NCI-H1092 (cell line): ENCODE measurements at places on chromosomes 6 and 20.
A peak's percentile ranks its signal among the peaks of the same experiment; 100 is the strongest.

- DNase-seq: no peak
Observed at GRCh38 chr6:52544602-52545405, 32.1 kb downstream of the TRAM2 start.

DNA sequence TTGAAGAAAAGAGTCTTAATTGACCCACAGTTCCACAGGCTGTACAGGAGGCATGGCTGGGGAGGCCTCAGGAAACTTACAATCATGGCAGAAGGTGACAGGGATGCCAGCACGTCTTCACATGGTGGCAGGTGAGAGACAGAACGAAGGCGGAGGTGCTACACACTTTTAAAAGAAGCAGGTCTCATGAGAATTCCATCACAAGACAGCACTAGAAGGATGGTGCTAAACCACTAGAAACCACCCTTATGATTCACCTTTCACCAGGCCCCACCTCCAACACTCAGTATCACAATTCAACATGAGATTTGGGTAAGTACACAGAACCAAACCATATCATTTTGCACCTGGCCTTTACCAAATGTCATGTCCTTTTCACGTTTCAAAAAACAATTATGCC lies 20.9 kb downstream of the TAGAP start:
- DNase-seq: no peak

- DNase-seq: no peak
Observed at GRCh38 chr20:56217829-56218228, 30.7 kb upstream of the MC3R start.

- no peak for DNase-seq
Observed at GRCh38 chr6:122116835-122117627, 282.4 kb upstream of the HSF2 start.

DNA sequence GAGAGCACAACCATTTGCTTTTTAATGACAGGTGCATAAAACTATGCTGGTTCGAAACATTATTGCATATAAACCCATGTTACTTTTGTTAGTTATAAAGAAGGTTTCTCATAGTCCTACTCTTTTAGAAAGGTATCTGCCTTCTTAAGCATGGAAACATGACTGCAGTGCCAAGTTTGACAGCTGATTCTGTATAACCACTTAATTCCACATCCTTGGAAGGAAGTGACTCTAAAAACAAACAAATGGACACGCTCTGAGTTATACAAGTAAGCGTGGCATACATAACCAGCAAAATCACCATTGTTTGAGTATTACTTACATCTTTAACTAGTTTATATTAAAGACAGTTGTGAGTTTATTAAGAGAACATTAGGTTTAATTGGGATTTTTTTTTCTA lies 125.0 kb upstream of the HDGFL1 start:
- DNase-seq: no peak

DNA sequence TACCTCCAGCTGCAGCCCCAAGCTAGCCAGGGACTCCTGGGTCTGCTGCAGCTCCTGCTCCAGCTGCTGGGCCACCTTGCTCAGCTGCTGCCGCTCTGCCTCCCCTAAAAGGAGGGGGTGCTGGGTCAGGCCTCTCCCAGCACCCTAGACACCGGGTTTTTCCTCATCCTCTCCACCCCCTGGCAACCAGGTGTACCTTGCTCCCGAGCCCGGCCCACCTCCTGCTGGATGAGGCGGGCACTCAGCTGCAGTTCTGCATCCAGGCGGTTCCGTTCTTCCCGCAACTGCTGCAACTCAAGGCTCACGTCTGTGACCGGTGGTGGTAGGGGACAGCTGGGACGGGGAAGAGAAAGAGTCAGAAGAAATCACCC lies 6.1 kb upstream of the PSORS1C2 start:
- no peak for DNase-seq

DNA sequence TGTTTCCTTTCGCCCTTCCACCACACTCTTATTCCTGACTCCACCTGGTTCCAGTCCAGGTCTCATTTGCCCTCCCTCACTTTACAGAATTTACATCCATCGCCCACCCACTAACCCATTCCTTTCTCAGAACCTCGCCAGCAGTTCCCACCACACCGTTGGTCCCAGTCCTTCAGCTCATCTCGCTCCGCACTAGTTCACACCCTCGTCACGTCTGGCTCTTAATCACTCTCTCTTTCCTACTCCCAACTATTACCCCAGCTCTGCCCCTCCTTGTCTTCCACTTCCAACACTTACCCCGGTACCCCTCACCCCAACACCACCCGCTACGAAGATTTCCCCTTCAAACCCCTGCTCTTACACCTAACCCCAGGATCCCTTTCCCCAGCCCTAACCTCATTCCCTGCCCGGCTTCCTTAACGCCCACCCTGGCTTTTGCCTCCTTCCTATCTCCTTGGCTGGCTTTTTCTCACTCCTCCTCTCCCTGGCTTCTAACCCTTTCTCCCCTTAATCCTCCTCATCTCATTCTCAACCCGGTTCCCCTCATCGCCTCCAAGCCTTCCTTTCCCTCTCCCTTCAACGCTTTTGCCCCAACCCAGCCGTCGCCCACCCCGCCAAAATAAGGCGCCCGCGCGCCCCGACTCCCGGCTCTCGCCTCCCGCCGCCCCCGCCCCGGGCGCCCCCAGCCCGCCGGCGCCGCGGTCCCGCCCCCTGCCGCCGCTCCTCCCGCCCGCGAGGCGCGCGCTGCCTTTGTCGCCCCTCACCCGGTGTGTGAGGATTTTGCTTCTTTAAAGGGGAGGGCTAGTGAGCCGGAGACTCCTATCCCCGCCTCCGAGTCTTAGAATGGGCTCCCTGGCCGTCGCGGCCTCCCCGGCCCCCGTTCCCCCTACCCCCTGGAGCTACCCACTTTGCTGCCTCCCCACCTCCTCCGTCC lies 542 bp downstream of the USP49 start:
- no peak for DNase-seq

DNA sequence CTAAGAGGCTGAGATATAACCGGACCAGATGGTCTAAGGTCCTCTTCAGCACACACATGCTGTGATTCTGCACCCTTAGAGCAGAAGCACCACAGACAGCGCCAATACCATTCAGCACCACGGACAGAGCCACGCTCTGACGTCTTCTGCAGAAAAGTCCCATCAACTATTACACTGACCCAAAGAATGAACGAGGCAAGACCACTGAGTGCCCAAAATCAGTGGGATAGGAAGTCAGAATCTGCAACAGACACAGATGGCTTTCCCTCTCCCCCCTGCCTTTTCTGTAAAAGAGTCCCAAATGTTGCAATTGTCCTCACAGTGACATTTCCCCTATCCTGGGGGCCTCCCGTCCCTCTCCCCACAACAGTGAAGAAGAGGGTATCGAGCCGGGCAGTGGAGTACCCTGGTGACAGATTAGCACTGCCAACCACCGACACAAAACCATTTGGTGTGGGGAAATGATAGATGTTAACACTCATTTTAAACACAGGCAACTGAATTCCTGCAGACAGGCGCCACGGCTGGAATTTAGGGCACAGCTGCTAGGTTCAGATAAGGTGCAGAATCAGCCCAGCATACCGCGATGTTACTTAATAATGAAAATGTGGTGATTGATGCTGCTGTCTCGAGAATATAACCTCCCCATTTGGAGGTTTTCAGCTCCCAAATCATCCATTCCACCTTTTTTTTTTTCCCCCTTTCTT lies 66.6 kb upstream of the CTNNBL1 start:
- no peak for DNase-seq

DNA sequence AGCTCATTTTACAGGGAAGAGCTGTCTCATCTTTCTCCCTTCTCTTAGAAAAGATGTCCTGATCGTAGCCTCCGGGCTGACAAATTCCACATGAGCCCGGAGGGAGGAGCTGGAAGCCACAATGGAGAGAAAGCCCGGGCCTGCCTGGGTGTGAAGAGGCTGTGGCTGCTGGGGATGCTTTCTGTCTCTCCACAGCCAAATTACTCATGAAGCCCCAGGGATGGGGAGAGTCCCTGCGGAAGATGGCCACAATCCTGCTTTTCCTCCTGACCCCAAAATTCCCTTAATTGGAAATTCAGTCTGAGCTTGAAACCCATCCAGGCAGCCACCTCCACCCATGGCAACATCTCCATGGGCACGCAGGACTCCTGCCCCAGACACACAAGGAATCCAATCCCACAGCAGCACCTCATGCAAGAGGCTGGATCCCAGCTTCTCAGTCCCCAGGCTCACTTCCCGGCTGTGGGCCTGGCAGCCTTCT lies 32.4 kb downstream of the JPH2 start:
- no peak for DNase-seq

DNA sequence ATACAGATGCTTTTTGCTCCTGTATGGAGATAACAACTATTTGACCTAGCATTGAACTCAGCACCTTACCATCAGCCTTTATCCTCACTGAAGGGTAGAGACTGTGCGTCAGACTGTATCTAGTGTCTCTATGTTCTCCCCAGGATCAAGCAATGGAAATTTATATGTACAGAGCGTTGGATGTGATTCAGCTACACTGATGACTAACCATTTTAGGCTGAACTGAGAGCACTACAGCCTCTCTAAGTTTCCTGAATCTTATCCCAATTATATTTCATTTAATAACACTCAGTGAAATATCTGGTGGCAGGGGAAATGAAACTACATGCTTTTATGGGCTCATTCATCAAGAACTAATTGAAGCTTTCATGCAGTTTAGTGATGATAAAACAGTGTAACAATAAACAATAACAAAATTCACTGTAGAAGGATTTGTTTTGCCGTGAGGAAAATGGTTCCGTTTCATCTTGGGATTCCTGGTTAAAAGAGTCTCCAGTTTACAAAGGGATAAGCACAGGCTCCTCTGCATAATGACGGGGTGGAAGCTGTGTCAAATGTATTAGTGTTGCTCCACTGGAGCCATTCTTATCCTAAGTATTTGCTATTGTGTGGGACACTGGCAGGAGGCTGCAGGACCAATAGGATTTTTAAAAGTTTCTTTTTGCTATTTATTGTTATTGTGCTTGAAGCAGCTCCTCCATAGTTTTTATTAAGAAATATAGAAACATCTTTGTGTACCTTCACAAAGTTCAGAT lies 567.6 kb upstream of the MMS22L start:
- DNase-seq: no peak

DNA sequence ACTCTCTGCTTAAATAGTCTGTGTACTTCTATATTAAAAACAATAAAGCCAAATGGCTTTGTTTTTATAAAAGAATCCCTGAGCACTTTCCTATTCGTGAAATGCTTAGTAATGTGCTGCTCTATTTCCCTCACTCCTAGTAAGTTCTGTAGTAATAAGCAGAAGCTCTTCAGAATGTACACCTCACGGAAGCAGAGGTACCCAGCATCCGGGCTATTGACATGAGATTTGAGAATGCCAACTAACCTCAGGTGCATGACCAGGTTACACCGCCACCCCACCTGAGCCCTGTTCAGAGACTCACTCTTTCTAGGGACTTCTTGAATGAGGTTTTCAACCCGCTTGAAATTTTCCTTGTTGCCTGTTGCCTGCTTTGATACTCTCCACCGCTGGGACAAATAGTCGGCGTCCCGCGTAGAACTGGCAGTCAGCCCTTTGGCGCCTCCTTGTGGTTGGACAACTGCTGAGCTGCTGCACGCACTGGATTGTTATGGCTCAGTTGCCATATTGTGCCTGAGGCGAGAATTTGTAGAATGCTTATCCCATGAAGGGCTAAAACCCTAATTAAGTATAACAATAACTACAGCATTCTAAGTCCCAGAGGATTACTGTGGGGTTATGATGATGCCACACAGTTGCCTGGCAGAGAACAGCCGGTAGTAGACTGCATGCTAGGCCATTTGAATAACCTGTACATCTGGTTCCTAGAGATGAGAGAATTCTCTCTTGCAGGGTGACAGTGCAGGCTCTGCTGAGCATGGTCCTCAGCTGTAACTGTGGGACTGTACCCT lies 95.4 kb downstream of the KHDC1L start:
- peak; percentile 23 for DNase-seq

DNA sequence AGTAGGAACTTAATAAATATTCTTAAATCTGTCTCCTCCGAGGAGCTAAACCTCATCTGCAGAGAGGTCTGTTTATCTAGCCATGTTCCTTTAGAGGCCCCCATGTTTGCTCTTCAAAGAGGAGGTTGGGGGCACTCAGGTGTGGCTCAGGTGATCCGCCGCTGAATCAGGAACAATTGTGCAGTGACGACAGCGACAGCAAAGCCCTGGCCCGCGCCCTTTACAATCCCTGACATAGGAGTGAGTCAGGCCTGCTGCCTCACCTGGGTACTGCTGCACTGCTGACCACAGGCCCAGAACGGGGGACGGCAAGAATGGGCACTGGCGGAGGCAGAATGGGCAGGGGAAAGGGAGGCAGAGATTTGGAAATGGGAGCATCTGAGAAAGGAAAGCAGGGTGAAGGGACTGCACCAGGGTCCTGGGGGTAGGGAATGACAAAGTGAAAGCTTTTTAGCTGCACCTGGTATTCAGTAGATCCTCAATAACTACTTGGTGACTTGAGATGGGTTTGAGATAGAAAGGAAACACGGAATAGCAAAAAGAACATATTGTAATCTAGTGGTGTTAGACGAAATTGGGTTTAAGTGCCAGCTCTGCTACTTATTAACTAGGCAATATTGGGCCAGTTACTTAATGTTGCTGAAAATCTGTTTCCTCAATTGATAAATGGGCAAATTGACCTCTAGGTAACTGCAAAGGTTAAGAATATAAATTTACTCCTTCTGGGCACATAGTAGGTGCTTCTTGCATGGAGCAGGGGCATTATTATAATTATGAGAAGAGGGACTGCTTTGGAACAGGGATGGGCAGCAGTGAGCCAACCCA lies 5.4 kb upstream of the IER3 start:
- DNase-seq: no peak

GRCh38 chr6:41767112-41767833 lies 12.4 kb downstream of the FRS3 start:
- no peak for DNase-seq

- no peak for DNase-seq
Observed at GRCh38 chr6:108799354-108799717, 48.9 kb upstream of the ARMC2 start.

DNA sequence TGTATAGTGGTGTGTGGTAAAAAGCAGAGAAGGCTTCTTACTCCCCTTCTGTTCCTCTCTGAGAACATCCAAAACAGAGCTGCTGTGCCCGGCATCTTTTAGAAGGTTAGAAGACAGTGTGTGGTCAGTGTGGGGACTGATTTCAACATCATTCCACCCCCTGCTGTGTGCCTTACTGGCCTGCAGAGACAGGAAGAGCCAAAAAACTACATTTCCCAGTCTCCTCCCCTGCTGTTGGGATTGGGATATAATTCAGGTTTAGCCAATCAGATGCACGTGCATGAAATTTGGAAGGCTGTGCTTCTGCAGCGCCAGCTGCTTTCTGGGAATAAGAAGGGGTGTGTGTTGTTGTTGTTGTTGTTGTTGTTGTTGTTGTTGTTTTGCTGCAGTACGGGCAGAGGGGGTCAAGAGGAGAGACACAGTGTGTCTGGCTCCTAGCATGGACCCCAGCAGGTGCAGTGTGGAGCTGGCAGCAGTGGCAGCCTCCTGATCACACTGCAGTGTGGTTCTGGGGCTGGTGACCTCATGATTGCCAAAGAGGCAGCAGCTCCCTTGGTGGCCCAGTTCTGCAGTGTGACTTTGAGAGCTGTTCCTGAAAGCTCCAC lies 74.7 kb downstream of the MRPL14 start:
- no peak for DNase-seq

- DNase-seq: no peak
Observed at GRCh38 chr6:109944448-109944847, 33.7 kb upstream of the GPR6 start.

GRCh38 chr6:355373-356208 lies 36.0 kb upstream of the IRF4 start:
- DNase-seq: no peak

GRCh38 chr6:132418235-132418965 lies 17.1 kb upstream of the MOXD1 start:
- no peak for DNase-seq

- DNase-seq: no peak
Observed at GRCh38 chr20:8220716-8221115, 88.7 kb downstream of the PLCB1 start.

- no peak for DNase-seq
Observed at GRCh38 chr6:148700741-148701311, 46.0 kb upstream of the UST start.

- no peak for DNase-seq
Observed at GRCh38 chr20:37822141-37822601, 80.8 kb upstream of the VSTM2L start.
